ENCODE measurements at places on chromosomes 12 and 14.

GRCh38 chr12:62912644-62913043 lies 22.3 kb downstream of the PPM1H start:
- DNase-seq: no peak

DNA sequence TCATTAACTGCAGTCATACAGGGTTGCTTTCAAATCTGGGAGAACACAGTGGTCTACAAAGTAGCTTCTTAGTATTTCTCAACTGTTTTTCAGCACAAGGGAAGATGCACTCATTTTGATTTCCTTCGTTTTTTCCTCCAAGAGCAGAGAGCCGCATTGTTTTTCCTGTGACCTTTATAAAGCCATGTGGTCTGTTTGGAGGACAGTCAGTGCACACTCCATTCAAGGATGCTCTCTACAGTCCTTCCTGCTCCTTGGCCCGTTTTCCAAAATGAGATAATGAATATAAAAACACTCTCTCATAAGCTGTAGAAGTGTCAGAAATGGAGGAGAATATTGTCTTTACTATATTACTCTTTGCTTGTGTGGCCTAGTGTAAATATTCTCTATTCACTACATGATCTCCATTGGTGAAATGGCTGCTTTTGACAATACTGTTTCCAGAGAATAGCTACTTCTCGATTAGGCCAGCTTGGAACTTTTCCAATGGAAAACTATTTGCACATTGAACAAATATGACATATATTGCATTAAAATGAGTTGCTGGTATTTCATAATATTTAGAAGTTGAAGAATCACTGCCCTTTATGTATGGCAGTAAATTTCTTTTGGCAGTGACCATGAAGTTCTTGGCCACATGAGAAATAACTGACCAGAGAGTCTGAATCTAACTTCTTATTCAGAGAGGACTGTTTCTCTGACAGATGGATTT lies 393.1 kb upstream of the RGS6 start:
- DNase-seq: no peak

DNA sequence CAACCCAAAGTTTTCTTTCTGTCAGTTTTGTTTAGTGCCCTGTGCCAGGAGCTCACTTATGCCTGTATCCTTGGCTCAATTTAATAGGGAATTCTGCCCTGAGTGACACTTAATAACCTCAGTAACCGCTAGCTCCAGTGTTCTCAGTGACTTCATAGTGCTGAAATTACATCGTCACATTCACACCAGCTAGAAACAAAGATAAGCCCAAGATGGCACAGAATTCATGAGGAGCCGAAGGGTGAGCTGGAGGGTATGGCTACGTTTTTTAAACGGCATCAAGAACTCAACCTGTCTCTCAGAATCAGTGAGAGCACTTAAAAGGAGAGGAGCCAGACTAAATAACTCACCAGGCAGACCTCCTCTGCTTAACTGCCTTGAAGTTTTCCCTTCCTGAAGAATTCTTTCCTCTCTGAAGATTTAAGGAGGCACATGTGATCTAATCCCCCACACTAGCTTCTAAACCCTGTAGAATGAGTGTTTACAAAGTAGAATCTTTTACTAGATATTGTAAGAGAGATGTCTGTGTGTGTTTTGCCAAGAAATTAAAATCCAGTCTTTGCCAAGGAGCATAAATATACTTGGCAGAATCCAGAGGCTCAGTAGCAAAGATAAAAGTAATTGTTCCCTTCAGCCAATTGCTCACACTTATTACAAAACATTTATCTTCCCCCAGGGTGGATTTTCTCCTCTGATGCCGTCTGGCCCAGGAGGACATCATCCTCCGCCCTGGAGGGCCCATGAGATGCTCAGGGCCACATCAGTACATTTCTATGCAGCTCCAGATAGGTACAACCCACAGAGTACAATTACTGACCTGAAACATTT lies 37.3 kb downstream of the PTGER2 start:
- no peak for DNase-seq

DNA sequence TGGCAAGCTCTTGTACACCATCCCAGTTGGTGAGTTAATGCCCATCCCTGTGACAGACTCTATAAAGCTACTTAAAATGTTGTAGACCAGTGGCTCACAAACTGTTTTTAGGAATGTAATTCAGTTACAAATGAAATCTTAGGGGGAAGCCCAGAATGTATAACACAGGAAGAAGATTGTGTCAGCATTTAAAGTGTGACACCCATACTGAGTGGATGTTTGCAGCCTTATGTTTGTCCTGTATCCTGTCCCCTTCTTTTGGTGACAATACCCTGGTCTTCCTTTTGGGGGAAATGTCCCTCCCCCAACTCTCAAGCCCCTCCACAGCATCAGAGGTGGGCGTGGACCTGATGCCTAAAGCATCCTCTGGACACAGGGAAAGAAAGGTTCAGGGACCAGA lies 47.6 kb upstream of the FAM222A start:
- no peak for DNase-seq

DNA sequence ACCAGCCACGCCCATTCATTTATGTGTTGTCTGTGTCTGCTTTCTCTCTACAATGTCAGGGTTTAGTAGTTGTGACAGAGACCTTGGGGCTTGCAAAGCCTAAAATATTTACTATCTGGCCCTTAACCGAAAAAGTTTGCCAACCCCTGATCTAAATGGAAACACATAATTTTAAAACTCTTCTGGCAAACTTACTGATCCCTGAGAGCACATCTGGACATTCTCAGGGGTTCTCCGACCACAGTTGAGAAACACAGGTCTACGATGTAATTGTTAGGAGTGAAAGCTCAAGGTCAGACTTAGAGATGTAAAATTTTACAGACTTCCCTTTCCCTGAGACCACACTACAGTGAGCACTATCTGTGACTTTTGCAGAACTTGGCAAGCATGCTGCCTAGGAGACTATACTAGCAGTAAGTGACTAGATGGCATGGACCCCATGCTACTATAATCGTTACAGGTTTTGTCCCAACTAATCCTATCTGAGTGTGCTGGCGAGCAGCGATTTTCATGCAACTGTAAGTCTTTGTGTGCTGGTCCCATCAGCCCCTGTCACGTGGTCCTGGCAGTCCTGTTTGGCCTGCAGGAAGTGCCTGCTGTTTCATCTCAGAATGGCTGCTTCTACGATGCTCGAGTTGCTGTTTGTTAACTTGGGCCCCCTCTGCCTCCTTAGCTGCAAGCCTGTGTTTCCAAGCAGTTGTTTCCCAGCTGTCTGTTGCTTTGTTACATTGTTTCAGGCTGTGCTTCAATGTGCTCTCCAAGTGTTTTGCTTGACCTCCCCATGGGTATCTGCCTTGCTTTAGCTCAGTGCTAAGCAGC lies 21.6 kb downstream of the TMTC2 start:
- no peak for DNase-seq

DNA sequence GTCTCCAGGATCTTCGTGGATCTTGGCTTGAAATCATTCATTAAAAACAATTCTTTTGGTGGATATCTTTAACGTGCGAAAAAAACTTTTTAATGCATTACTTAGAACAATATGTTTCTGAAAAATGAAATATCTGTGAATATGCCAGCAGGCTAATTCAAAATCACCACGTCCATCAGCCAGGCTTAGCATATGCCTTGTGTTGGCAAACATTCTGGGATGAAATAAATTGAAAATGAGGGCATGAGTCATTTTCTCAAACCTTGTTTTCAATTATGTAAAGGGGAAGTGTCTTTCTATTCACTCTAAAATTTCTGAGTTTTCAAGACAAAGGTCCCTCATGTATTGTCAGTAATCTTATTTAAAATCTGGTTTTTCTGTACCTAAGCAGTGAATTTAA lies 393.9 kb downstream of the PAWR start:
- no peak for DNase-seq

DNA sequence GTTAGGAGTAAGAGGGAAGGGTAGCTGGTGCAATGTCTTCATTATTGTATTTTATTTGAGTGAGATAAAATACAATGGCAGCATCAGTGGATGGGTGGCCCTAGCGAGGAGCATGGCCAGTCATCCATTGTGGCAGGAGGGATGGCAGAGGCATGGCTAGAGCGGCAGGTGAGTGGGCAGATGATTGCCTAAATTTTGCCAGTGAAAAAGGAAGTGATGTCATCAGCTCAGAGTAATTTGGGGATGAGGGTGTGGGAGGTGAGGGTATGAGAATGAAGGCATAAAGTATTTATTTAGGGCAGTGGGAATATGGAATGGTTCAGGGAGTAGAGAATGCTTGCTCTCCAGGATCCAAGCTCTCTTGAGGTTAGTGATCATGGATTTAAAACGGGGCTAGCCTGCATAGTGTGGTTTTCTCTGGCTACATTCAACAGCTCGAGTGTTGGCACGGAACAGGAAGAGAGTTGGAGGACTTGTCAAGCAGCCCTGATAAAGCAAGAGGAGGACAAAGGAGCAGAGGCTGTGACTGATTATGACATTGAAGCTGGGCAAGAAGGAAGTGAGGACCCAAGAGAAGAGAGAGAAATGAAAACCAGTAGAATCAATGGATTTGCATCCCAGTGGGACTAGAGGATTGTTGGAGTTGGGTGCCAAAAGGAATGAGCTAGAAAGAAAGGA lies 18.7 kb upstream of the SERPINA6 start:
- DNase-seq: no peak

DNA sequence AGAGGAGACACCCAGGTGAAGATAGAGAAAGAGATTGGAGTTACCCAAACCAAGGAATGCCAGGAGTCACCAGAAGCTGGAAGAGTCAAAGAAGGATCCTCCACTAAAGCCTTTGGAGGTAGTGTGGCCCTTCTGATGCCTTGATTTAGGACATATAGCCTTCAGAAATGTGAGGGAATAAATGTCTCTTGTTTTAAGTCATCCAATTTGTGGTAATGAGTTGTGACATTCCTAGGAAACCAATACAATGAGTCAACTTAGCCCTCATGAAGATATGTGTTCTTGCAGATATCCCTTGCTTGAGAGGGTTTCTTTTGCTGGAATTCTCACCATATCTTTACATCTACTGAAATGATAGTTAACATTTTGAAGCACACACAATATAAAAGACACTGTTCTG lies 58.8 kb downstream of the CCER1 start:
- DNase-seq: no peak

GRCh38 chr14:31819281-31819680 lies 257.8 kb upstream of the ARHGAP5 start:
- no peak for DNase-seq

DNA sequence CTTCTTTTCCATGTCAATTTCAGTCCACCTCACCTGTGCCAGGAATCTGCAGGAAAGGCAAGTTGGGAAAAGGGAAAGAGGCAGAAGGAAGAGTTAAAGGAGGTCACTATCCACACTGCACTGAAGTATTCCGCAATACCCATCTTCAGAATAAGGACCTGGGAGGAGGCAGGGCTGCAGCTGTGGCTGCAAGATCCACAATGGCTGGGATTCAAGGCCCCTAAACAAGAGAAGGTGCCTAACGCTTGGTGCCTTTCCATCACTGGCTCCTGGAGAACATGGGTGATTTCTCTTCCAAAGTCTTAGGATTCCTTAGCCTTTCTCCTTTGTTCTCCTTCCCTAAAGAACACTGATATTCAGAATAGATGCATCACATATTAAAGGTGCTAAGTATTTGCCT lies 204.0 kb downstream of the GRIN2B start:
- DNase-seq: no peak

DNA sequence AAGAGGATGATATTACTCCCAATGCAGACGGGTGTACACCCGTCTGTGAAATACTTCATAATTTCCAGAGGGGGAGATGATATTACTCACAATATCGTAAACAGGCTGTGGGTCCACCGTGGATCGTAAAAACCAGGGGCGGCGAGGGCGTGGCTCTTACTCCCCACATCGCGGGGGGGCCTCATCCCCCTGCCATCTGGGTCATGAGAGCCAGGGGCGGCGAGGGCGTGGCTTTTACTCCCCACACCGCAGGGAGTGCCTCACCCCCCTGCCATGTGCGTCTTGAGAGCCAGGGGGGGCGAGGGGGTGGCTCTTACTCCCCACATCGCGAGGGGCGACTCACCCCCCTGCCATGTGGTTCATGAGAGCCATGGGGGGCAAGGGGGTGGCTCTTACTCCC lies 86.2 kb upstream of the GNG2 start:
- no peak for DNase-seq

GRCh38 chr14:100117633-100118395 lies 41.6 kb downstream of the DEGS2 start:
- DNase-seq: no peak

- no peak for DNase-seq
These were observed 25.2 kb upstream of the PNMA1 start for GRCh38 chr14:73739174-73739898.

GRCh38 chr12:106004289-106004688 lies 134.5 kb downstream of the NUAK1 start:
- no peak for DNase-seq

- no peak for DNase-seq
These were observed 50.7 kb downstream of the BCAT1 start for GRCh38 chr12:24898185-24898584.

- no peak for DNase-seq
These were observed 946.2 kb downstream of the BCL11B start for GRCh38 chr14:98325761-98326160.

DNA sequence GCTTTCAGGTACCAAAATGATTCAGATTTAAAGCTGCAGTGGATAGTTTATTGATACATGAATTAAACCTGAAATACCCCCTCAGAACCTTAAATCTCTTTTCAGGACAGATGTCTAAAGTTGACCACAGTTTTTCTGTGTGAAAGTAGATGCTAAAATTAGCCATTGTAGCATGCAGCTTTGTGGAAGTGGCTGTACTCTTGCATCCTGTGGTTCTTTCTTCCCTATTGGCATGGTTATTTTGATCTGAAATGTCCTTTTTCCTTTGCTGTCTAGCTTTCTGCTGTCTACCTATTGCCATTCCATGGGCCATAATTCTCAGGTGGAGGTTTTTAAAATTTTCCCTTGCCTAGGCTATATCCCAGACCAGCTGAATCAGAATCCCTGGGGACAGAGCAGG lies 455.6 kb downstream of the ZFP36L1 start:
- no peak for DNase-seq

GRCh38 chr12:47938594-47938993 lies 24.8 kb upstream of the TMEM106C start:
- no peak for DNase-seq

DNA sequence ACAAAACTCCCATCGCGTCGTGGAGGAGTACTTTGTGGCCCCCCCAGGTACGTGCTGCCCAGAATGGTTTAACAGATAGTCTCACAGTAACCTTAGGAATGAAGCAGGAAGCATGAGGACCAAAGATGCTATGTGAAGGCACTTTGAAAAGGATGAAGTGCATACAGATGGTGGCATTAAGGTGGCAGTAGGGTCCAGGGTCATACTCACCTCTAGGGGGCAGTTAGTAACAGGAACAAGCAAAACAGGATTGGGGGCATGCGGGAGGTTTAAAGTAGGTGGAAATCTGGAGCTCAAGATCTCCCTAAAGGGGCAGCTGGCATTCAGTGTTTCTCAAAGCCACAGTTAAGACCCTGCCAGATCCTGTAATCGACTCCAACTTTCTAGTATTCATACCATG lies 10.9 kb downstream of the GATC start:
- no peak for DNase-seq

- DNase-seq: peak; percentile 42
These were observed 6.2 kb downstream of the ISCU start for GRCh38 chr12:108568338-108569154.

DNA sequence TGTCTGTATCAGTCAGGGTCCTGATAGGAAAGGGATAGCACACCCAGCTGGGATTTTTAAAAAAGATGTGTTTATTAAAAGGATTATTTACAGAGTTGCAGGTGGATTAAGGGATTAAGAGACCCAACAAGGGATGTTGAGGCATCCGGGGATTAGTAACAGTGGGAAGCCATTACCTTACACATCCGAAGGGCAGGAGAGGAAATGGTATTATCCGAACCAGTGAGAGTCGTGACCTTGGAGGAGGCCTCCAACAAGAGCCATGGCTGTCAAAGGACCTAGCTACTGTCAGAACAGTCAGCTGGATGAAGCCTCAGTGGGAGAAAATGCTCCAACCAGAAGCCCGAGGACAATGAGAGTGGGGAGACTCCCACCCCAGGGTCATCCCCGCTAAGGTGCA lies 146.3 kb upstream of the KRAS start:
- no peak for DNase-seq

Measured in activated T-helper 1 cell treated with anti-CD3 and anti-CD28 coated beads, Interleukin-2, amount 50 U/mL, for 16 hours (primary cell).